ENCODE measurements at places on chromosomes 11 and 22.
A peak's percentile ranks its signal among the peaks of the same experiment; 100 is the strongest.

GRCh38 chr11:124892750-124893454 lies 4.8 kb downstream of the ROBO4 start:
- no peak for DNase-seq

GRCh38 chr11:128802358-128802981 lies 64.6 kb downstream of the KCNJ1 start:
- DNase-seq, result no peak

- no peak for DNase-seq
Measured at GRCh38 chr11:576811-577610, 741 bp downstream of the PHRF1 start.

DNA sequence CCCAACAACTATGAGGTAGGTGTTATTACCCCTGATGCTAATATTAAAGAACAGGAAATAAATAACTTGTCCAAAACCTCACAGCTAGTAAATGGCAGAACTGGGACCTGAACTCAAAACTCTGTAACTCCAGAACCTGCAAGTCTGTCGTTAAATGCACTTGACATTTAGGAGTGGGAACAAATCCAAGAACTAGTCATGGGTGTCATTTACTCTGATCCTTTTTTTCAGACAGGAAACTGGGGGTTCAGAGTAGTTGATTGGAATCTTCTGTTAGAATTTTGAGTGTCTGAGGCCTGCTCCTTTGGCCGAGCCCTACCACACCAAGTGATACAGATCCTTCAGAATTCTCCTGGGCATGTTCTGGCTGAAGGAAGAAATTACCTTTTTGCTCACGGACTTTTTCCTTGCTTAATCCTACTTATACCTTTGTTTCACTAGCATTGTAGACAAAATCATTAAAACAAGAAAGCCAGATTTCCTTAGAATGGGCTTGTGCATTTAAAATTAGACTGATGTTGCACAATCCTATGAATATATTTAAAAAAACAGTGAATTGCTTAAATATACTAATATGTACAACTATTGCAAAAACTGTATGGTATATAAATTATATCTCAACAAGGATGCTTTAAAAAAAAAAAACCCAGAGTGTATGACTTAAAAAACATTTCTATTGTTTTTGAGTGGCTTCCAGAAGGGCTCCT lies 1.4 kb upstream of the YAP1 start:
- DNase-seq, result no peak

- DNase-seq, result no peak
Measured at GRCh38 chr11:102990145-102990544, 34.6 kb upstream of the MMP13 start.

- DNase-seq, result no peak
Measured at GRCh38 chr11:26837154-26837553, 115.3 kb upstream of the SLC5A12 start.

DNA sequence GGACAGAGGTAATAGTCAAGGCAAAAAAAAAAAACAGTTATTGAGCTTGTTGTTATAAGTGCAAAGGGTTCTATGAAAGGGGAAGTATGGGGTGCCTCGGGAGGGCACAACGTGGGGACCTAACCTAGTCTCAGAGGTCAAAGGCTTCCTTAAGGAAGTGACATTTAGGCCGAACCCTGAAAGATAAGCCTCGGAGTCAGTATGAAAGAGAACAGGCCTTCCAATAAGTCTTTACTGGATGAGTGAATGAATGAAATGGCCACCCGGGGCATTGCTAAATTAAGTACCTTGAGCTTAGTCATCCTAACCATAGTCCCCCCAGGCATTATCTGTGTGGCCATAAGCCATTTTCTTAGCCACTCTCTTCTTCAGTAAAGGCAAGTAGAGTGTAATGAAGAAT lies 19.7 kb downstream of the FLI1 start:
- no peak for DNase-seq

DNA sequence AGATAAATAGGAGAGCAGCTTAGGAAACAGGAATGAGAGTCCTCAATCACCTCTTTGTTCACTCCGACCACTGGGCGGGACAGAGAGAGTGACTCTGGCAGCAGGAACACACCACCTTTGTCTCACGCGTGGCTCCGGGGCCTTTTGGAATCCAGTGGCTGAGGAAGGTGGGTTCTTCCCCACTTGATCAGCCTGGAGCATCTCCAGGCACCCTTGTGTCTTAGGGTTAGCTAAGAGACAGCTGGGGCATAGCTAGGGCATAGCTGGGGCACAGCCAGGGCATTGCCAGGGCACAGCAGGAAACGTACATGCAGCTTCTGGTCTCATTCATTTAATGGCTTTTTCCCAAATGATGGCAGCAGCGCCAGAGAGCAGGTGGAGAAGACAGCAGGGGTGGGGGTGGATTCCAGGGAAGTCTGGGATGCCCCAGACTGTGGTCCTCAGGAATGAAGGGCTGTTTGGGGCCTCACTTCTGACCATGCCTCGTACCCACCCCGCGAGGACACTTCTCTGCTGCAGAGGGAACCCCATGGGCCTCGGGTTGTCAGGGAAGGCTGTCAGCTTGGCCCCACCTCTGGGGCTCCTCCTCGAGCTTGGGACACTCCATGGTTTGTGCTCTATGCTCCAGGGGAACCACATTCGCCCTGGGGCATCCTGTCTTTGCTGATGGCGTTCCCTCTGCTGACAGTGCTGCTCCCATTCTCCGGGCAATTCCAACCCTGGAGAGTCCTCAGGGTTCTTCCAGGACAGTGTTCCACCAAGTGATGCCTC lies 30.4 kb upstream of the SHANK2 start:
- no peak for DNase-seq

GRCh38 chr11:91296629-91297028 lies 928.0 kb upstream of the FAT3 start:
- no peak for DNase-seq

DNA sequence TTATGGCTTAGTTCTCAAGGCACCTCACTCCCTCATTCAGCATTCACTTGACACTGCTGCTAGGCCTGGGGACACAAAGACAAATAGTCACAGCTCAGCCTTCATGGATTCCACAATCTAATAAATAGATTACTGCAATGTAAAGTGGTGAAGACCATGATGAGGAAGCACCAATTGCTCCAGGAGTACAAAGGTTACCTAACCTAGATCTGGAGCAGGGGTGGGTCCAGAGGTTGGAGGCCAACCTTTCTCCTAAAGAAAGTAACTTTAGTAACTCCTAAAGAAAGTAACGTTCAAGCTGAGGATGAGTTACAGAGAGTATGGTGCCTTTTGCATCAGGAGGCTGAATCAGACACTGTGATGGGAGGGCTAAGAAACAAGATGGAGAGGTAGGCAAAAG lies 4.1 kb downstream of the TRIM3 start:
- no peak for DNase-seq

- no peak for DNase-seq
Measured at GRCh38 chr11:104073950-104074705, 37.7 kb downstream of the DDI1 start.

DNA sequence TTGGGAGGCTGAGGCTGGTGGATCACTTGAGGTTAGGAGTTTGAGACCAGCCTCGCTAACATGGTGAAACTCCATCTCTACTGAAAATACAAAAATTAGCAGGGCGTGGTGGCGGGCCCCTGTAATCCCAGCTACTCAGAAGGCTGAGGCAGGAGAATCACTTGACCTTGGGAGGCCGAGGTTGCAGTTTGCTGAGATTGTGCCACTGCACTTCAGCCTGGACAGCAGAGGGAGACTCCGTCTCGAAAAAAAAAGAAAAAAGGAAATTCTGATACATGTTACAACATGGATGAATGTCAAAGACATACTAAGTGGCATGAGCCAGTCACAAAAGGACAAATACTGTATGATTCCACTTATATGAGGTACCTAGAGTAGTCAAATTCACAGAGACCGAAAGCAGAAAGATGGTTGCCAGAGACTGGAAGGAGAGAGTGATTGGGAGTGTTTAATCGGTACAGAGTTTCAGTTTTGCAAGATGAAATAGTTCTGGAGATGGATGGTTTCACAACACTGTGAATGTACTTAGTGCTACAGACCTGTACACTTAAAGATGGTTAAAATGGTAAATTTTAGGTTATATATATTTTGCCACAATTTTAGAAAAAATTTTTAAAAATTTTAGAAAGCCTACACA lies 92.3 kb downstream of the BLID start:
- no peak for DNase-seq

- DNase-seq, result peak; percentile 34
Measured at GRCh38 chr11:61092280-61092766, 10.0 kb upstream of the CD5 start.

- DNase-seq, result no peak
Measured at GRCh38 chr22:43314611-43315010, 28.6 kb downstream of the SCUBE1 start.

- DNase-seq, result no peak
Measured at GRCh38 chr11:22786475-22786874, 43.1 kb downstream of the SVIP start.

GRCh38 chr11:29002816-29003215 lies 894.6 kb downstream of the METTL15 start:
- DNase-seq, result no peak

GRCh38 chr11:86422371-86422770 lies 47.7 kb downstream of the CCDC81 start:
- no peak for DNase-seq

DNA sequence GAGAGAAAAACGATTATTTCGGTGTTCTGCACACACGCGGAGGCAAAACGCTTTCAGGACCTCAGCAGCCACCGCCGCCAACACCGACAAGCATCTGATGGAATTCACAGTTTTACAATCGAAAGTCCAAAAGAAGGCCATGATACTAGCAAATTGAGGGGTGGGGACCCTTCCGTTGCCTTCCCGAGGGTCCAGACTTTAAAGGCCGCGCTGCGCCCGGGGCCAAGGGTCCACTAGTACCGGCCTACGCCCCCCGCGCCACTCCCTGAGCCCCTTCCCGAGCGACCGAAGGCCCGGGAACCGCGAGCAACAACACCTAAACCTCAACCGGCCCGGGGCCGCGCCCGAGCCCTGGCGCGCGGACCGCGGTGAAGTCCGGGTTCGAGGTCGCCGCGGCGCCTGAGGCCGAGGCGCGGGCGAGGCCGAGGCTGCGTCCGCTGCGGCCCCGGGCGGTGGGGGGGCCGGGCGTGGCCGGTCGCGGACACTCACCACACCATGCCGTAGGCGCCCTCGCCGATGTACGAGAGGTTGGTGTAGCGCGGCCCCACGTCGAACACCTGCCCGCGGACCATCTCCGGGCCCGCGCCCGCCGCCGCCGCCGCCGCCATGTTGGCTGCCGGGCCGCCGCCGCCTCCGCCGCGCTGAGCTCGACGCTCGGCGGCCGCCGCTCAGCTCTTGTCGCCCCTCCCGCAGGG lies 465 bp downstream of the MAPK1 start:
- DNase-seq, result no peak

- DNase-seq, result no peak
Measured at GRCh38 chr11:19079643-19080440, 19.3 kb upstream of the MRGPRX2 start.

DNA sequence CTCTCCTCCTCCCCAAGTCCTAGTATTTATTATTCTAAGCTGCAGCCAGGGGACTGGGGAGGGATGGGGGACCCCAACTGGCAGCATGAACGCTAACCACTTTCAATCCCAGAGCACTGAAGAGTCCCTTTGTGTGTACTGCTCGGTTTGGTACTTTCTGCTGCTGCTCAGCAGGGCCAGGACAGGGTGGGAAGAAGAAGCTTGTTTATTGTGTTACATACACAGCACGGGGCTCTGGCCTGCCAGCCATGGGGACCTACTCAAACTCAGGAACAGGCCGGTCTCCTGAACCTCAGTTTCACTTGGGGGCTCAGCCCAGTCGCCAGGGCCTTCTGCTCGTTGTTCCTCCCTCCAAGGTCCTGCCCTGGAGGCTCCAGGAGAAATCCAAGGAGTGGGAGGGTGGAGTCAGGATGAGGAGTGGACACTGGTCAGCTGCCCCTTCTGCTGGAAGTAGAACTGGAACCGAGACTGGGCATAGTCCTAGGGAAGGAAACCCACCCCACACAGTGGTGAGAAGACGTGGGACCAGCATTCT lies 616 bp upstream of the CPT1B start:
- DNase-seq, result no peak

DNA sequence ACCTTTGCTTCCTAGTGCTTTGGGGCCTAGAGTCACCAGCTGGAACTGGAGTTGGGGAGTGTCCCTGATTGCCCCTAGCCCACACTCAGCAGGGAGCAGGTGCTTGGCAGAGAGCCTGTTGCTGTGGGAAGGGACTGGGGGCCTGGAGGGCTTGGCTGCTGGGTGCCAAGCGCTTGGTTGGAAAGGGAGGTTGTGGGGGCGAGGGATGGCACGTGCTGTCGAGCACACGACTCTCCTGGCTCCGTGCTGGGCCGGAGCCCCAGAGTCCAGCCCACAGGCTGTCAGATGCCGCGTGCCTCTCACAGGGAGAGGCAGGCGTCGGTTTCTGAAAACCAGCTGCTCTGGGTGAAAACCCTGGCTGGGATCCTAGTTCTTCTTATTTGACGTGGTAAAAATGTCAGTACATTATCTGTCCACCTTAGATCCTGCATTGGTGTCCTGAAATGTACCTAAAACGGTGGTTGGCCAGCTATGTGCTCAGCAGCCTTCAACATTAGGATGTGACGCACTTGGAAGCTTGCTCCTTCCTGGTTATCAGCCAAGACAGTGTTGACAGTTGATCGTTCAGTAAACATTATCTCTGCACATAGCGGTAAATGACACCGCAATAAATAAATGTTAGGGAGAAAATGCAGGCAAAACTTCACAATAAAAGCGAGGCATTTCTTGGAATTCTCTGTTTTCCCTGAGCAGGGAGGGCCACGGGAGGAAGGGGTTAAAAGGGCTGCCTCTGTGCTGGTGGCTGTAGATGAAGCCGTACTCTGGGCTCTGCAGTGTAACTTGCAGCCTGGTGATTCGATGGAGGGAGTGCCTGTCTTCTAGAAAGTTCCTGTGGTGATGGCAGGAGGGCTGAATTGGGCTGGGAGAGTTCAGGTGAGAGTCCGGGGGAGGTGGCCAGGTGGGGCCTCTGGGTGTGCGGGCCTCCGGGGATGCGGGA lies 29.2 kb downstream of the GRAMD4 start:
- DNase-seq, result no peak

GRCh38 chr11:110715541-110715940 lies 3.3 kb upstream of the ARHGAP20 start:
- no peak for DNase-seq

DNA sequence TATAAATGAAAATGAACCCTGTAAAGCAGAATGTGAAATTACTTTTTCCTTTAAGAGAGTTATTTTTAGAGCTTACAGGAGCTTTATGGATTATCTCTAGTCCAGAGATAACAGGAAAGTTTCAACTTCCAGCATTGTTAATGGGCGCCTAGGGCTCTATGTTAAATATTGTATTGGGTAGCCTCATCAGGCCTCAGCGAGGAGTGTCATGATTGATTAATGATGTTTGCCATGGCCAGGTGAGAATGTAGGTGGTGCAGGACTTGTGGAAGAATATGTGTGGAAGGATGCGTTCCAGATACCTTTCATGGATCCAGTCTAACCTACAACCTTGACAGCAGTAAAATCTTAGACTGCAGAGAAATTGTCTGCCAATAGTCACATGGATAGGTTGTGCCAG lies 50.6 kb downstream of the ME3 start:
- DNase-seq, result no peak

- DNase-seq, result no peak
Measured at GRCh38 chr11:119774172-119774763, 45.3 kb upstream of the NECTIN1 start.
